ENCODE measurements at places on chromosomes 5 and 9.

DNA sequence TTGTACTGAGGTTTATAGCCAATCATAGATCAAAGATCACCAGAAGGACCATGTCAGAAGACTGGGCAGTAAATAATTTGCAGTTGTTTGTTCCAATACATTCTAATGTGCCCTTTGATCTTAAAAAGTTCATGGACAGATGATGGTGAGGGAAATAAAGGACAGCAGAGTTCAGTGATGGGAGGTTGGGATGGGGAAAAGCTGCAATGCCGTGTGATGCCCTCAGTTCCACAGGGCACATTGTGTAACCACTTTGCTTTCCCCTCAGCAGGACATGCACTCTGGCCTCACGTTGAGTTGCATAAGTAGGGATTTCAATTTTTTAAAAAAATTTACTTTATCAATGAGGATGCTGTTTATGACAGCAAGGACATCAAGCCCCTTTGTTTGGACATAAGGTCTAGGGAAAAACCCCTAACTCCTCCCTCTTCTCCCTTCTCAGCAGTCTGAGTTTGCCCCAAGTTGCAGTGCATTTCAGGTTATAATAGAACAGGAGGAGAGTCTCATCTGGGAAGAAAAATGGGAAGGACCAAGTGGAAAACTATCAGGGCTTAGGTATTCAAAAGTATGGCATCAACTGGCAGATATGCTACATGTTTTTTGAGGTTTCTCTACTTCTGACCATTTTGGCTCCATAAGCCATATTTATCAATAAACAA, 83.1 kb upstream of the TMED7 start:
- DNase-seq = no peak

GRCh38 chr5:23507278-23507685, at the start of gene PRDM9:
Gene PRDM9, plus strand, starts transcription at chr5:23507609. Its CDS starts 1,425 bp downstream, at chr5:23509034.
- DNase-seq = no peak

- DNase-seq = no peak
Measured at GRCh38 chr5:90612919-90613318, 54.3 kb downstream of the ADGRV1 start.

- DNase-seq = no peak
Measured at GRCh38 chr9:87642330-87643106, 83.4 kb upstream of the CTSL start.

DNA sequence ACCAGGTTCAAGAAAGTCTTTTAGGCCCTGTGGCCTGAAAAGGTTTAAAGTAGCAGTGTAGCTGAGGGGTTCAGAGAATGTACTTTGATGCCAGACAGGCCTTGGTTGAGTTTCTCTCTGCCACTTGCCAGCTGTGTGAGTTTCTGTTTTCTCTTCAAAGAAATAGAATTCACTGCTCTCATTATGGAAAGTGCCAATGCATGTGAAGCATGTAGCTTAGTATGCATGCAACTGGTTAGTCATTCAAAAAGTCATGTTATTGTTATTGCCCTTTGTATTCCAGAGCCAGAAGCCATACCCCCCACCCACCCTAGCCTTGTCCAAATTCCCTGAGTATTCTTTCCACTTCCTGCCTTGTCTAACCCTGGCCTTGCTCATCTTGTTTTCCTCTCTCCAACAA, 101.7 kb downstream of the ADRB2 start:
- no peak for DNase-seq

- DNase-seq = no peak
Measured at GRCh38 chr9:127449332-127449966, 1.8 kb downstream of the RPL12 start.

DNA sequence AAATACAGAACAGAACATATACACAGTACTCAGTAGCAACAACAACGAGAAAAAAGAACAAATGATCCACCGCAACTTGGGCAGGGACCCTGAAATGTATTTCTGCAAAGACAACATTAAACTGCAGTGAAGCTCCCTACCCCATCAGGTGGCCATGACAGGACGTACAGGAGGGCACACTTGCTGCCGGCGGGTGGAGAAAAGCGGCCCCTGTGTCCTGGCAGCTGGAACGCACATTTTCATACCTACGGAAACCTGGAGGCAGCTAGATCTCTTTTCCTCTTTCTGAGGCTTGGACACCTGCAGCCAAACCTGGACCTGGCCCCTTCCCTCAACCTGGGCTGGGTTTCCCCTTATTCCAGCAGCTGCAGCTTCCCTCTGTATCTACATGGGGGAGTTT, 42.2 kb upstream of the ZNF354B start:
- no peak for DNase-seq
